Stimulated activated CD4-positive, alpha-beta T cell treated with anti-CD3 and anti-CD28 coated beads, Interleukin-1b, Interleukin-23, amount 100 ng/mL, for 4 hours (primary cell): ENCODE measurements at places on chromosomes 3 and 15.

- no peak for DNase-seq
Measured at GRCh38 chr3:135927155-135927554, 38.4 kb upstream of the PPP2R3A start.

- no peak for DNase-seq
Measured at GRCh38 chr15:66940368-66940767, 125.0 kb upstream of the SMAD3 start.

- DNase-seq: no peak
Measured at GRCh38 chr15:49306551-49306950, 116.5 kb upstream of the FGF7 start.

- DNase-seq: no peak
Measured at GRCh38 chr3:113897373-113897777, 50.4 kb upstream of the ZDHHC23 start.

GRCh38 chr3:179288845-179289244 is 34.0 kb upstream of the ZNF639 start:
- no peak for DNase-seq

DNA sequence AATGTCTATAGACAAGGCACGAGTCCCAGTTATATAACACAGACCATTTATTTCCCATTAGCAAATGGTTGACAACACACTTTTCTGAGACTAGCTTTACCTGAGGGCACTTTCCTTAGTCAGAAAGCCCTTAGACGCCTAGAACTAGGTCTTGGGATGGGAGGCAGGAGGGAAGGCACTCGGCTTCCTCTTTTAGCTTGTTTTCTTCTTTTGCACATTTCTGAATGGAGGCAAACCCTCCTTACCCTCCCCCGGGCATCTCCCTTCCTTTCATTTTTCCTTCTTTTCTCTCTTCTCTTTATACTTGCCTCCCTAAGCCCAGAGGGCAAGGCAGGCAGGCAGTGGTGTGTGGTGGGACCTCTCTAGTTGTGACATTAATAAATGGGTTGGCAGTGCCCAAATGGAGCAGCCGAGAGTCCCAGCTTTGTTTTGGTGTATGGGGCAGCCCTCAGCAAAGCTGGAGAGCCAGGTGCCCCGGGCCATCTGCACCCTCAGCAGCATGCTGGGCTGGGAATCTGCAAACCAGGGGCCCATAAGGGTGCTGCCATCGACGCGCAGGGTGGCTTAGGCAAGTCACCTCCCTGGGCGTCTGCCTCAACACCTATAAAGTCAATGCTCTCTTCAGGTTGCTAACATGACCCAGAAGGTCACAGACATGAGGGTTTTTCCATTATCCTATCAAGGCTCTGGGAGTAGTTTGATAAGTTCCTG is 21.1 kb upstream of the BCL2L10 start:
- no peak for DNase-seq

- DNase-seq: no peak
Measured at GRCh38 chr3:172846103-172846561, 95.6 kb downstream of the ECT2 start.

DNA sequence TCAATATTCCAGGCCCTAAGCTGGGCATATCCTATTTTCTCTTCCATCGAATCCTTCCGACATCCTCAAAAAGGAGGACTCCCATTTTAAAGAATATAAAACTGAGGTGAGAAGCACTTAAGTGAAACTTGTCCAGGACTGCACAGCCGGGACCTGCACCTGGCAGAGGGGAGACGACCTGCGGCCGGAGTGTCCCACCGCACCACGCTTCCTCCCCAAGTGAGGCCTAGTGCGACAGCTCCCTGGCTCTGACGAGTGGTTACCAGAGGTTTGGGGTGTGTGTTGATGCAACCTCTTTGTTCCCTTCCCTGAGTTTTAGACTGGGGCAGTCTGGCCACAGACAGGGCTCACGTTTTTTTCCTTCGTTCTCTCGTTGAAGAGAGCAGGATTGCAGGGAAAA is 24.9 kb upstream of the ATP2B2 start:
- no peak for DNase-seq
